ENCODE measurements at places on chromosomes 7 and 10.

DNA sequence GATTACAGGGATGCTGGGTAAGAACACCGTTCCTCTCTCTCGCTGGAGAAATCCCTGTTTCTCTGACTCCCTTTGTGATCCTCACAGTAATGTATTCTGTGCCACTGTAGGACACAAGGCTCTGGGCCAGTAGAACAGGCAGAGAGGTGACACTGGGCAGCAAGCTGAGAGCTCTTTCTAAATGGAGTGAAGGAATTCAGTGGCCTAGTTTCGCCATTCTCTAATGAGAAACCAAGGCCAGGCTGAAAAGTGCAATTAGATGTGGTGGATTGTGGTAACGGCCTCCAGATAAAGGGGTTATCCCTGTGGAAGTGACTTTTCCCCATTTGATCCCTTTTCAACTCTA, 12.8 kb downstream of the KCTD7 start:
- DNase-seq, result no peak

- DNase-seq, result no peak
These were observed 111.4 kb downstream of the INPP5A start for GRCh38 chr10:132648851-132649528.

GRCh38 chr7:22338877-22339276, 18.1 kb downstream of the RAPGEF5 start:
- DNase-seq, result no peak

DNA sequence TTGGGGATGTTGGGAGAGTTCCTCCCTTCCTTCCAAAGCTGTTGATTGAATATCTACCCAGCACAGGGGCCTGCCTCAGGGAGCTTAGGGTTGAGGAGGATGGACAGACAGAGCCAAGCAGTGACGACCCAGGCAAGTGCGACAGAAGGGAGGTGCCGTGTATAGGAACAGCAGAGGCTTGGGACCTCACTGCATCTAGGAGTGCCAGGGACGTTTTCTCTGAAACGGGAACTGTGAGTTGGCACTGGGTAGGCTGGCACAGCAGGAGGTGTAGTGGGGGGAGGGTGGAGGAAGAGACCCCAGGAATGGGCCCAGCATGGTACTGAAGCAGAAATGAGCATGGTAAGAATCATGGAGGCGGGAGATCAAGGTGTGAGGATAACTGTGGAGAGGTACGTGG, 55.3 kb upstream of the MGMT start:
- DNase-seq, result no peak

DNA sequence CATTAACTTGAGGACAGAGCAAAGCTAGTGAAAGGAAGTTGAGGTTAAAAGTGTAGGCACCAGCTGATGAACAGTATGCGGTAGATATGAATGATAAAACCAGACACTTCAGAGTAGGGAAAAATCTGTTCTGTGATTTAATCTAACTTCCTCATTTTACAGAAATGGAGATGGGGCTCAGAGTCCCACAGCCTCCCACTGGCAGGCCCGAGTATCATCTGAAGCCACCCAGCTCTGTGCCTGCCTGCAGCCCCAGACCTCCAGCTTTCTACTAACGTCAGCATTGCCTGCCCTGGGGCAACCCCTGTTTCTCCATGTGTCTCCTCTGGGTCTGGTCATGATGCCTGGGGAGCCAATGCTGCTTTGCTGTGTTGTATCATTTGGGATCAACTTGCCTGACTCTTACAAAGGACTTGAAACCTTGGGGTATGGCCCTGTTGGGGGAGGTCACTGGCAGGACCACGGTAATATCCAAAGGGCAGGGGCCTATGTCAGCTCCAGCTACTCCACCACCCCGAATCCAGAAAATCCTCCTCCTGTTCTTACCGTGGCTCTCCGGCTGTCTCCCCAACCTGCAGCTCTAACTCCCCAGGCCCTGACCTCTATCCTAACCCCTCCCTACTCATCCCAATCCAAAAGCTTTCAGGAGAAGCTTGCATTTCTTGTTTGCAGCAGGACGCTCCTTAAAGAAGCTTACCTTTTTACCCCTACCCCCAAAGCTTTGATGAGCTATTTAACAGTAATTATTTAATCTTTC, 56.2 kb upstream of the NPY start:
- no peak for DNase-seq

DNA sequence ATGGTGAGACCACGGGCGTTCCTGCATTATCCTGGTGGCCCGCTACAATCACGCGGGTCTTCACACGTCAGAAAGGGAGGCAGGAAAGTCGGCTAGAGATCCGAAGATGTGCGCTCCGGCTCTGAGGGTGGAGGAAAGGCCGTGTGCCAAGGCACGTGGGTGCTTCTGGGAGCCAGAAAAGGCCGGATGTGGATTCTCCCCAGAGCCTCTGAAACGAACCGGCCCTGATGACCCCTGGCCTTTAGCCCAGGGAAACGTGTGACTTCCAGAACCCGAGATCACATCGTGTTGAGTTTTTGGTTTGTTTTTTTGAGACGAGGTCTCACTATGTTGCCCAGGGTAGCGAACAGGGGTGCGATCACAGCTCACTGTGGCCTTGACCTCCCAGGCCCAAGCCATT, 244.2 kb downstream of the ELFN1 start:
- no peak for DNase-seq

DNA sequence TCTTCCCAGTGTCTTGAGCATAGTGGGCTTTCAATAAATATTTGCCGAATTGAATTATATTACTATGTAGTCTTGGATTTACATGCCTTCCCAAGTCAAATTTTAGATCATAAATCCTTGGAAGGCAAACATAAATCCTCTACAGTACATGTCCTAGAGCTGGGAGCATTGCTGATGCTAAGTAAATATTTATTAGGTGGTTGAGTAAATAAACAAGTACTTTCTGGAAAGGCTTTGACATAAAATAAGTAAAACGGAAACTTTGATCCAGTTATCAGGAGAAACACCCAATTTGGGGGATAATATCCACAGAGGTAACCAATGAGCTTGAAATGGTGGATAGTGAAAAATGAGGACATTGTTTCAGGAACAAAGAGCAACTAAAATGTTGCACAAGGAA, 162.8 kb upstream of the SVIL start:
- no peak for DNase-seq

GRCh38 chr10:61962971-61963370, 61.5 kb downstream of the ARID5B start:
- no peak for DNase-seq

DNA sequence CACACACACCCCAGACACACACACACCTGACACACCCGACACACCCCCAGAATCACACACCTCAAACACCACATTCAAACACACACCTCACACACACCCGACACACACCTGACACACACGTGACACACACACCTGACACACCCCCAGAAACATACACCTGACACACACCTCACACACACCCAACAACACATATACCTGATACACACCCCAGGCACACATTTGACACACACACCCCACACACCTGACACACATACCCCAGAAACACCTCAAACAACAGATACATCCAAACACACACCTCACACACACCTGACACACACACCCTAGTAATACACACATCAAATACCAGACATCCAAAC, 652 bp upstream of the CALY start:
- DNase-seq, result no peak

- no peak for DNase-seq
These were observed 389.1 kb downstream of the XPNPEP1 start for GRCh38 chr10:109534193-109534592.

All from activated gamma-delta T cell (primary cell).